ENCODE measurements at places on chromosomes 3 and 15.

- peak; percentile 6 for DNase-seq
Observed at GRCh38 chr3:104564045-104564643, 802.6 kb upstream of the ALCAM start.

- DNase-seq: no peak
Observed at GRCh38 chr15:67126551-67127330, 61.3 kb downstream of the SMAD3 start.

DNA sequence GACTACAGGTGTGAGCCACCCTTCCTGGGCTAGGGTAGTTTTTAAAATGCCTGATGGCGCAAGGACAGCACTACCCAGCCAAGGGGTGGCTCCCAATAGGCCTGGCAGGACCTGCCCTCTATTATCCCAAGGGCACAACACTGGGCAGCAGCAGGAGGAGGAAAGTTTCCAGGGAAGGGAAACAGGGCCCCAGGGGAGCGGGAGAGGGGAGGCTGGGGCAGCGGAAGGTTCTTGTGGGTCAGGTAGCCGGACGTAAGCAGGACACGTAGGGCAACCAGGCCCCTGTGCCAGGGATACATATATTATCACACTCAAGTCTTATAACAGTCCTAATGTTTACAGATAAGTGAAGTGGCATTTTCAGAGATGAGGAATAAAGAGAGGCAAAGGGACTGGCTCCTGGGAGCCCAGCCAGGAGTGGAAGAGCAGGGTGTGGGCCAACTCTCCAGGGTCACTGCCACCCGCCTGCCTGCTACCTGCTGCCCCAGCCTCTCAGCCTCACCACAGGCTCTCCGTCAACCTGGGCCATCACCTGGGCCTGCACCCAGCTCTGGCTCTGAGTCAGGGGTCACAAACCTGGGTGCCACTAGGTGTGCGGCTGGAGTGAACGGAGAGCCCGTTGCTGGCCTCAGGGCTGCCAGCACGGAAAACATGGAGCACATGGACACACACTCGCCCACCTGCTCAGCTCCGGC lies 73.2 kb upstream of the SNRPA1 start:
- DNase-seq: no peak

GRCh38 chr15:87557881-87558280 lies 698.7 kb downstream of the NTRK3 start:
- no peak for DNase-seq

DNA sequence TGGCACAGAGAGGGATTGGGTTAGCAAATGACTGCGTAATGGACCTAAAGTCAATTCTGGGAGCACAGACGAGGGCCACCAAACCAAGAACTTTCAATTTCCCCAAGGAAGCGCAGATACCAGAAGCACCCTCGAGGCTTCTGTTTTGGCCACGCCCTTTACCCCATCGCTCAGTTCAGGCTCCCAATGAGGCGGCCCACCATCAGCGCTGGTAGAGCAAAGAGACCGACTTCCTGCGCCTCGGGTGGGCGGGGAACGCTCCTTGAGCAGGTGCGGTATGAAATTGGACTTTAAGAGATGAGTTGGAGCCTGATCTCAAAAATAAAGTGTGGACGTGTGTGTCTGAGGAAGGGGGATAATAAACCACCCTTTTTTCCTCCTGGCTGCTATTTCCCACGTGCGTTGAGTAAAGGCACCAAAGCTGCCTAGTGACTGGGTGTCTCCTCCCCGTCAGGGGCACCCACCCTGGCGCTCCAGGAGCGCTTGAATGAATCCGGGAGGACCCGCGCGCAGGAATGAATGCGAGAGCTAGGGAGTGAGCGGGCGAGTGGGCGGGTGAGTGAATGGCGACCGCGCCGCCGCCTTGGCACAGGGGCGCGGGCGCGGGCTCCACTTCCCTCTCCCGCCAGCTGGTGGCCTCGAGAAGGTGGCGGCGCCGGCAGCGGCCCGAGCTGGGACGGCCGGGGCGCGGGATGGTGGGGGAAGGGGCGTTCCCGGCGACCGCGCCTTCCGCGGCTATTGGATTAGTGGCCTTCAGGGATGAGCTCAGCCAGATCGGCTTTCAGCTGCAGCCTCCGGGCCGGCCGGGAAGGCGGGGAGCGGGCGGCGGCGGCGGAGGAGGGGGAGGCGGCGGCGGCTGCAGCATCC lies at the start of gene SPSB4:
Gene SPSB4 (plus strand): TSS at position 772 of the 867 bp plus-strand sequence. CDS start 14,758 bp downstream, outside the sequence.
- no peak for DNase-seq

GRCh38 chr3:100737334-100737733 lies 28.0 kb downstream of the TFG start:
- no peak for DNase-seq

DNA sequence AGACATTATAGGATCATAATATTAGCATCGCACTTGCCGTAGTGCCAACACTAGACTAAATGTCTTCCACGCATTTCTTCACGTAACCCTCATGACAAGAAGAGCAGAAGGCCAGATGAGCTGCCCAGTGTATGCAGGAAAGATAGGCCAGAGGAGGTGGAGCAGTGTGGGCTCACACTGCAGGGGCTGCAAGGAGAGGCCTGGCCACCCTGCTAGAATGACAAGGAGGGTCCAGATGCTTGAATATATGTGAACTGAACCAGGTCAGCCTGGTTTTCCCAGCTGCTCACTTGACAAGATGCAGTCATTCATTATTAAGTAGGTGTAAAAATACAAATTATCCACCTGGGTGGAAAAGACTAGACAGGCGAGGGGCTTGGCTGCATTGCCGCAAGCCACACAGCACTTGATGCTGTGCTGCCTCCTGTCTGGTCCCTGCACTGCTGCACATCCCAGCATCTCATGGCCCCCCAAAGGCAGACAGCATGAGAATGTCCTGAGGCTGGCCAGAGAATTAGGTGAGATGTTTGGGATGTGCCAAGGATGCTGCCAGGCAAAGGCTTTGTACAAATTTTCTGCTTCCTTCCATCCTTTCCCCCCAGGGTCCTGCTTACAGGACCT lies 115.2 kb downstream of the NTRK3 start:
- DNase-seq: no peak

GRCh38 chr15:53843166-53843565 lies 83.7 kb upstream of the WDR72 start:
- no peak for DNase-seq

- no peak for DNase-seq
Observed at GRCh38 chr15:57635300-57635909, 43.7 kb downstream of the MYZAP start.

DNA sequence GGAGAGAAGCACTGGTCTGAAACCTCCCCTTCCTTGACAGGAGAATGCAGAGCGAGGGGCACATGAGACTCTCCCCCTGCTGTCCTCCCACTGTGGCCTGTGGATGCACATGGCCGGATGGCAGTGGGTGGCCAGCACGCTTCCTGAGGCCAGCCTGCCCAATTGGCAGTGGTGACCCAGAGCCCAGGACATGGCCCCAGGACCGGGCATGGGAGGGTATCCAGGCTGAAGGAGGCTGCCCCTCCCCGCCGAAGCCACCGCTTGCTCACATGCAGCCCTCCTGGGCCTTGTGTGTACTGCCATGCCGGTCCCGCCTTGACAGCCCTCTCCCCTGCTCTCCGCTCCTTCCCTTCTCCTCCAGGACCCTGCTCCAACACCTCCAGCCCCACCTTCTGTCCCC lies 100.9 kb downstream of the MEGF11 start:
- no peak for DNase-seq

- DNase-seq: no peak
Observed at GRCh38 chr3:18379647-18380046, 45.5 kb downstream of the SATB1 start.

- DNase-seq: no peak
Observed at GRCh38 chr3:58434511-58434910, 879 bp upstream of the PDHB start.

DNA sequence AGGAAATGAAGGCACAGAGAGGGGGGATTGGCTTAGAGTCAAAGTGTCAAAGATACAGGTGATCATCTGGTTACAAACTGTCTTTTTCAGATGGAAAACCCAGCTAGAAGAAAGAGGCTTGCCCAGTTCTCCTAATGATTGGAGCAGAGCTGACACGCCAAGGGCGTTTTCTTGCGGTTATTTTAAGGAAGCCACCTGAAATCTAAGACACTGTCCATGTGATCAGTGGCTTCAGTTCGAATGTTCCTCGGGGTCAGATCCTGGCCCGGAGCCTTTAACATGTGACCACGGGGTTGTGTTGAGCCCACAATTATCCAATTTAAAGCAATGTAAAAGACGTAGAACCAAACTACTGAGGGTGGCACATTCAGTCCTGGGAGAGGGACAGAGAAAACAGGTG lies 19.5 kb downstream of the FAM43A start:
- no peak for DNase-seq

GRCh38 chr15:94028121-94028520 lies 203.2 kb upstream of the MCTP2 start:
- DNase-seq: no peak

- DNase-seq: no peak
Observed at GRCh38 chr3:22377421-22377820, 626.4 kb upstream of the ZNF385D start.

DNA sequence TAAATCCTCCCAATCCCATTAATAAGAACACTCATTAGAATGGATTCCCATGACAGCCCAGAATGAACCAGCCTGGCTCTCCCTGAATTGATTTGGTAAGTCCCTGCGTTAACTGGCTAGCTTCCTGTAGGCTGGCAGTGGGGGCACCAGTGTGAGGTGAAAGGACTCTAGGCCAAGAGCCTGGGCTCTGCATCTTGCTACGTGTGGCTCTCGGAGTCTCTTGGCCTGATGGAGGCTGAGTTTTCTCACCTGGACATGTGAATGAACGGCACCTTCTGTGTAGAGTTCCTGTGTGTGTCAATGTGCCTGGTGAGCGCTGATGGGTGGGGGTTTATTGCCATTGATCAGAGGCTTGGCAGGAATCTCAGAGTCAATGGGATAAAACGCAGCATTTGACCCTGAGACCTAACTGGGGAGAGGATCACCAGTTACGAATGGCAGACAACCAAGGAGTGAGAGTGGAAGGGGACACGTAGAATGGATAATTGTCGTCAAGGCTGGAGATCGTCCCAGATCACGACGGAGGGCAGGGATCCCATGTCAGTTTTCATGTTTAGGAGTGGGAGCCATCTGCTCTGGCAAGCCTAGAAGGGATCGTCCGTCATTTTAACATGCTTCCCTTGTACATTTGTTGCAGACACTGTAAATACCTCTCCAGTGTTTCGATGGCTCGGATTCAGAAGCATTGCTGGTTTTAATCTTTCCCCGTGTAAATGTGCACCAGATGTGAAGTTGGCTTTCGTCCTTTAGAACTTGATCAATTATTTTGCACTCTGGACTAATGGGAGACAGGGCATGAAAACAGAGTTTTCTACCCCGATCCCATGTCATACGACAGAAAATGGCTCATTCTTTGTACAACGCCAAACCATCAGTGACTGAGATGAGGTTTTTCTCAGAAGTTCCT lies 9.0 kb upstream of the KLF13 start:
- DNase-seq: no peak

DNA sequence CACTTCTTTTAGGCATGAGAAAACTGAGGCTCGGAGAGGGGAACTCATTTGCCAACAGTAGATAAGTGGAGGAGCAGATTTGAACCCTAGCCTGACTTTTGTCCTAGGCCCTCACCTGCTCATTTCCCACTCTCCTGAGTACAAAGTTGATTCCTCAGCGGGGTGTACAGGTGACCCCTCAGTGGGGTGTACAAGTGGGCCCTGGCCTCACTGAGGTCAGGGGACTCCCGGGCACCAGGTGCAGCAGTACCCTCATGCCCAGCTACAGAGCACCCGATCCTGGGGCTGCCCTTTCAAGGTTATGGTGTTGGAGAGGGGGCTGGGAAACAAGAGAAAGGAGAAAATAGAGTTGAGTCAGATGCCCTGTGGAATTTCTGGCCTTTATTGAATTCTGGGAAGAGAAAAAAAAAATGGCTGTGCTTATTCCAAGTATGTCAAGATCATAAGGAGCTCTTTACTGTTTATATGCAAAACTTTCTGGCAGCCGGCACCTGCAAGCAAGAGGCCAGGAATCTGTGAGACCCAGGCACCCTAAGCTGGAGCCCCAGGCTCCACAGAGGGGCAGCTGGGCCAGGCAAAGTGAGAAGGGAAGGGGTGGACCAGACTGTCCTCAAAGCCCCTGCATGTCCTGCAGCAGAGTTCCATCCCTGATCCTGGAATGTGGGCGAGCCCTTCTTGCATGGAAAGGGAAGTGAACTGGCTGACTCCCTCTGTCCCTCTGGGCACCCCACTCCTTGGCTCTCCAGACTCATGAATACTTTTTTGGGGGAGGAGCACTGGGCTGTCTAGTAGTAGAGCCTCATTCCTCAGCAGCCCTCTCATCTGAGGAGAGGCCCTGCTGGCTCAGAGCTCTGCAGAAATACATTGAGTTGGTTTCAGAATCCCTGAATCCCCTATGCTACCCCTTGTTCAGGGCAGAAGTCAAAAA lies 43.1 kb downstream of the AMOTL2 start:
- no peak for DNase-seq

DNA sequence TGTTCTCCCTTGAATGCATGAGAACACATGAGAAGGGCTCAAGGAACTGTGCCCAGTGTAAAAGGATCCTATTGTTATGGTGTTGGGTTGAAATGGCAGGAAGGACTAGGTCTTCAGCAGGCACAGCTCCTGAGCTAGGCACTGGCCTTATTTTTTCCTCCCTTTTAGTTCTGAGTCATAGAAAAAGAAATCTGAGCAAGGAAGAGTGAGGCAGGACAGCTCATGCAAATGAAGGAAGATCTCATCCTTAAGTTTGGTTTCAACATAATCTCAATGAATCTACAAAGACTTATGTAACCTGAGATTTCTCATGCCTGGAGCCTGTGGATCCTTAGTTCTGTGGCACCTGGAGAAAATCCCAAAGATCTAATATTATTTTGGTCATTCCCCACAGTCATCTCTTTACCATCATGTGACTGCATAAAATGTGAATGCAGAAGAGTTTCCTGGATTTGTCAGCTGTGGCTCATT lies 188.6 kb upstream of the TBL1XR1 start:
- no peak for DNase-seq

DNA sequence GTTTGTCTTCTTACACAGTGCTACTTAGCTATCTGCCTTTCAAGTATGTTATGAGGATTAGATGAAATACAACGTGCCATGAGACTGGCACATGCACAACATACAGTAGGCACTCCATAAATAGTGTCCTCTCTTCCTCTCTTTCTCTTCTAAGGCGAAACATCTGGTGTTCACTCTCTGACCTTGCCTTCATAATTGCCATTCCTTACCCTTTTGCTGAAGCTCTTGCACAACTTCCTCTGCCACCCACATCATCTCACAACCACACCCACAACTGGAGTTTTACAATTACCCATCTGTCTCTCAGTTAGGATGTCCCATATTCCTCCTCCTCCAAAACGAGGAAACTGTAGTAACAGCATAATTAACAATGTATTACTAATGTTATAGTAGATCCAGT lies 26.4 kb upstream of the ACP3 start:
- DNase-seq: no peak

DNA sequence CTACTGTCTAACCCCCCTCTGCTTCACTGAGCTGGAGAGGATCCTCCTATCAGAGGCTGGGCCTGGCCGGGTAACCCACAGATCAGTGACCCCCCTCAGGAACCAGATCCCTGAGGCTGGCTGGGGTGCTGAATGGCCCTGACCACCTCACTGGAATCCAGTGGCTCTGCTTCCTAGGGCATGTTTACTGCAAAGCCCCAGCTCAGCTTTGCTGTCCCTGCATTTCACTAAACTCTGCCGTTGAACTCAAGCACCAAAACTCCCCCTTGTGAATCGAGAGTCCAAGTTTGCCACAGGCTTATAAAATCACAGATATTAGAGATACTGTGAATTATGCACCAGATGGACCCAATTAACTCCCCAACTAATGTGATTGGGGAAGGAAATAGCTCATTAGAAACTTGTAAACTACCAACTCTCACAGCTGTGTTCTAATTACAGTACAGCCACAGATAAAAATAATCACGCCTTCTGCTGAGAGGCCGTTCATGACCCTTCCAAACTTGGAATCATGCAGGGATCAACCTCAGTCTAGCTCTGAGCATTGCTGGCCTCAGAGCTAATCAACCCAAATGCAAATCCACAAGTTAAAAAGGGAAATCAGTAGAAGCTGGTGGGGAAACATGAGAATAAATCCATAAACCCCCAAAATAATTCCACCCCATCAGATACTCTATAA lies 47.0 kb downstream of the OCA2 start:
- DNase-seq: no peak

Data from activated naive CD8-positive, alpha-beta T cell treated with anti-CD3 and anti-CD28 coated beads, Interleukin-2, amount 50 U/mL, for 16 hours (primary cell).